ENCODE measurements at places on chromosomes 5 and 9. TPM values are rescaled to one million over a fixed set of nuclear protein-coding genes. Genes with fewer than 3 reads are reported as not detected.

EGFLAM gene
- total RNA-seq, result 0.37 TPM

BAAT gene
- 0.32 TPM for total RNA-seq

PCSK1 gene
- 0.16 TPM for total RNA-seq

OMD gene
- not detected for total RNA-seq

AGXT2 gene
- not detected for total RNA-seq

CDH18 gene
- not detected for total RNA-seq

TMEM174 gene
- total RNA-seq, result not detected

DBH gene
- not detected for total RNA-seq

MTMR12 gene
- 21.8 TPM for total RNA-seq

OTP gene
- 0.13 TPM for total RNA-seq

Data from A549 treated with Hydrocortisone at 1 μM for 4 hours (cell line).